ENCODE measurements at places on chromosomes 7 and 10.

DNA sequence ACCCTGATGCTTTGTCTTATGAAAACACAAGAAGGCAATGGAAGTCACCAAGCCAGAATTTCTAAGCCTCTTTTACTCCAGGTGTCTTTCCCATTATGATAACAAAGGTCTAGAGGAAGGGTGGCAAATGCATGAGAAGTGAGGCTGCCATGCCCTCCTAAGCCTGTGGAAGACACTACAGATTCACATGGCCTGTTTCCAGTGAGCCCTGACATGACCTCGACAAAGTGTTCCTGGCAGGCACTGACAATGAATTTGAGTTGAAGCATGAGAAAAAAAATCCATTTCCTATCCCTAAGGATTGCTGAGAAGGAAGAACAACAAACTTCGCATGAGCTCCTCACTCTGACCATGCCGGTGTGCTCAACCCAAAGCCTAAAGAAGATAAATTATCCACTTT, 268.0 kb downstream of the HTR7 start:
- no peak for DNase-seq

GRCh38 chr10:102067091-102067916, 2.2 kb downstream of the HPS6 start:
- no peak for DNase-seq

- peak; percentile 71 for DNase-seq
These were observed at the start of gene CDK6 for GRCh38 chr7:92836489-92836999. CDK6 (minus strand) TSS chr7:92836573; CDS start chr7:92833323, 3,250 bp downstream.

- DNase-seq: peak; percentile 34
These were observed 91.5 kb downstream of the GSDME start for GRCh38 chr7:24665564-24666294.

- DNase-seq: no peak
These were observed 75.0 kb upstream of the MAGI2 start for GRCh38 chr7:79528421-79528820.

- no peak for DNase-seq
These were observed 145.6 kb upstream of the SEMA3C start for GRCh38 chr7:81064426-81064825.

GRCh38 chr10:62159351-62159750, 109.3 kb downstream of the RTKN2 start:
- DNase-seq: no peak

- no peak for DNase-seq
These were observed 303.0 kb downstream of the MDFIC start for GRCh38 chr7:115224922-115225321.

DNA sequence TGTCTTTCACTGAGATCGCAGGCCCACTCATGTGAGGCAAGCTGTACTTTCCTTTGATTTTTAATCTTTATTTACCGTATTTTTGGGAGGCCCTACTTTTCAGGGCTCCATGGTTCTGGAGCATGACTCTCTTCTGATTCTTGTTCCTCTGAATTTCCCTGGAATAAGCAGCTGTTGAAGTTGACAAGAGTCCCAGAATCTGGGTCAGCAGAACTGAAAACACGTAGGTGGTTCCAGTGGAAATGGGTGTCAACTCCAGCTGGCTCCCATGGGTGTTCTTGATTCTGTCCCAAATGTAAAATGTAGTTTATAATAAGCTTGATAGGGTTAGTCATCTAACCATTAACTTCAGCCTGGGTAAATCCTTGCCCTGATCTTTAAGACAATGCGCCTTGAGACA, 409.4 kb downstream of the GATA3 start:
- DNase-seq: no peak

DNA sequence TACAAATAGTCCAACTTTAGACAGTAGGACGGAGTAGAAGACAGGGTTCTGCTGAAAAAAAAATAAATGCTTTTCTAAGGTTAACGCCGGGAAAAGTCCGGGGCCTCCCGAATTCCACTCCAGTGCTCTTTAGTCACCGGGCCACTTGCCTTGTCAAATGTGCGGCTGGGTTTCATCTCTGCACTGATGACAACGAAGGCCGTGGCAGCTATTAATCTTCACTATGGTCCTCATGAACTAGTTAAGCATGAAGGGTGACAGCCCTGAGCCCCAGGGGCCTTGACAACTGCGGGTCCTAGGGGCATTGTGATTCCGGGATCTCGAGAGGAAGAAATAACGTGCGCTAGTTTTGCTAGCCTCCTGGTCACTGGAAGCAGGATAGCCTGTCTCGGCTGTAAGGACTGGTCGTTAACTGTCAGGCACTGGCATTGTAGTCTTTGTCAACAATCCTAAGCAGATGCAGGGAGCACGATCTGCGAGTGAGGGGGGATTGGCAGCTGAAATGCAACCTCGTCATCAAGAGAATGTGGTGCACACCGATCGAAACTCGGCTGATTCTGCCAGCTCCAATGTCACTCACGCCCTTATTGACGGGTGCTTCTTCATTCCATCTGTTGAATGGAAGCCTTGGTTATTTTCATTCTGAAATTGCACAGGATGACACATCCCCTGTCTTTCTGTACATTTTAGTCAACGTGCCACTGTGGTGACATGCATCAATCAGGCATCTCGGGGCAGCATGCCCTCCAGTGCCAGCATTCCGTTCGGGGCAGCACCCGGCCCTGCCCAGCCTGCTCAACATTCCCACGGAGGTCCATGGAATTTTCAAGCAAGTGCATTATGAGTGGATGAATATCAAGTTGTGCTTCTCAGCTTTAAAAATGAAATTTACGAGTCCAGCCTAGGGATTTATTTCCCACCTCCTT, 51.6 kb upstream of the MGMT start:
- no peak for DNase-seq

DNA sequence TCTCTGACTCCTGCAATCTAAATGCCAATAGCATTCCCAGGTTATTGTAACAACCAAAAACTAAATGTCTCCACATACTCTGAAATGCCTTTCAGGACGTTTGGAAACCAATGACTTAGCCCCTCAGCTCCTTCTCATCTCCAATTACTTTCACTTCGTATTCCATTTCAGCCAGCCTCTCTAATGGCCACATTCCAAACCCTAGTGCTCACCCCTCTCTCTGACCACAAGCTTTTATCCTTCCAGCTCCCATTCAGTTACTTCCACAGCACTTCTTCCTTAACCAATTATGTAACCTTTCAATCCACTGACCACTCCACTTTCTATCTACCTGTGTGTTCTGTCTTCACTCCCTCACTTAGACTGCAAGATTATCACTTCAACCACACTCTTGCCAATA, 4.3 kb downstream of the NOC3L start:
- DNase-seq: no peak

DNA sequence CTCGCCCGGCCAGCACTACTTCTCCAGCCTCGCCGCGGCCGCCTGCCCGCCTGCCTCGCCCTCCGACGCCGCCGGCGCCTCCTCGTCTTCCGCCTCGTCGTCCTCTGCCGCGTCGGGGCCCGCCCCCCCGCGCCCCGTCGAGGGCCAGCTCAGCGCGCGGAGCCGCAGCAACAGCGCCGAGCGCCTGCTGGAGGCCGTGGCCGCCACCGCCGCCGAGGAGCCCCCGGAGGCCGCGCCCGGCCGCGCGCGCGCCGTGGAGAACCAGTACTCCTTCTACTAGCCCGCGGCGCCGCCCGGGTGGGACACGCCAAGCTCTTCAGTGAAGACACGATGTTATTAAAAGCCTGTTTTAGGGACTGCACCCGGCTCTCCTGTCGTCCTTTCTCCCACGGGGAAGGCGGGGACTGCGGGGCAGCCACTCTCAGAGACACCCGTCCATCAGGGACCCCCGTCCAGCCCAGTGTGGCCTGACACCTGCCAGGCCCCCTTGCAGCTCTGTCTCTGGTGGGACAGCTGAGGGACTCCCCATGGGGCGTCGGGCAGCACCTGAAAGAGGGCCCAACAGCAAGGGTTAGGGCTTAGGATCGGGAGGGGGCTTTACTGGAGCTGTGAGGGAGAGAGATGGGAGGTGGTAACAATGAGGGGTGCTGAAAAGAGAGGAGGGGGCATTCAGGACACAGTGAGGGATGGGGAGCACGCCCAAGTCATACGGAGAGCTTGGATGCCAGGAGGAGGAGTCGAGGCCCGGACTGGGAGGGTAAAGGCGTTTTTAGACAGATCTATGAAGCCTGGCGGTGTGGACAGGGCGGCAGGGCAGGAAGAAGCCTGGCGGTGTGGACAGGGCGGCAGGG, 34.7 kb downstream of the SPDYE6 start:
- DNase-seq: no peak

GRCh38 chr10:33483124-33483815, 148.8 kb upstream of the NRP1 start:
- DNase-seq: no peak

- DNase-seq: no peak
These were observed 175.1 kb downstream of the HGF start for GRCh38 chr7:81594767-81595166.

DNA sequence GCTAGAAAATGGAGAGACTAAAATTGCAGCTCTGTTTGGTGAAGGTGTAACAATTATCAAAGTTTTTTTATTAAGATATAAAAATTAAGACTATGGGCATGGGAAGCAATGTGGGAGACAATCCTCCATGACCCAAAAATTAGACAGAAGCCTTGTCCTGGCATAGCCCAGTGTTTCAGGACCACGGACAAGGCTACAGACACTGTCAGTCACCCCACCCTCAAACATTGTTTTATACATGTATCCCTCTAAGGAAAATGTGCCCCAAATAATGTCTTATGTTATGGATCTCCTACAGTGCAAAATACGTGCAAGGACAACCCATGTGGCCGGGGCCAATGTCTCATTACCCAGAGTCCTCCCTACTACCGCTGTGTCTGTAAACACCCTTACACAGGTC, 24.0 kb downstream of the HABP2 start:
- peak; percentile 9 for DNase-seq

DNA sequence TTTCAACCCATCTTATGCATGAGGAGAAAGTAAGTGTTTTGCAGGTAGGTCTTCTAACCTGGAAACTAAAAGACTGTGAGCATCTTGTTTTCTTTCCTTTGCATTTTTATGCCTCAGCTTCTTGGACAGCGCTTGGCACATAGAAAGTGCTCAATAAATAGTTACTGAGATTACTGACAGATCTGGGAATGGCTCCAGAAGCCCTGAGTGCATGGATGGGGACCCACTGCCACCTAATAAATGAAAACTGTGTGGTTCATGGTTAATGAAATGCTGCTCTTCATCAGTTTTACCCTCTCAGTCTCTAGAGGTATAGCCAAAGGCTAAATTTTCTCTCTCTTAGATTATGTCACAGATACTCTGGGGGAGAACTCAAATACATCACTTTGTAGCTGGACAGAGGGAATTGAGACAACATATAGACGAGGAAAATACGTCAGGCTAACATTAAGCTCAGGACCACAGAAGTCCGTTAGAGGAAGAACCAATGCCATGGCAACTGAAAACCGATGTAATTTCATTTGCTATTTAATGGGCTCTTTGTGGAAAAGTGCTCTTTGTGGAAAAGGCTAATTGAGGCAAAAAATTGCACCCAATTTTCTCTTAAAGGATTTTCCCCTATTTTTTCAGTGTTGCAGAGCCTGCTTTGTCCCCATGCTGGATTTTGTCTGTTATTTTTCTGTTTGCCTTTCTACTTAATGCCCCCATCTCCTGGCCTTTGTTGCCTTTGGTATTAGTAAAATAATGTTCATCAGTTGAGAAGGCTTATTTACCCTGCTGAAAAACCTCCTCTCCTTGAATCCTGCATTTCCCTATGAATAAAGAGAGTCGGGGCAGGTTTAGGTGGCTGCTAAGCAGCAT, 17.8 kb downstream of the ASB4 start:
- no peak for DNase-seq

DNA sequence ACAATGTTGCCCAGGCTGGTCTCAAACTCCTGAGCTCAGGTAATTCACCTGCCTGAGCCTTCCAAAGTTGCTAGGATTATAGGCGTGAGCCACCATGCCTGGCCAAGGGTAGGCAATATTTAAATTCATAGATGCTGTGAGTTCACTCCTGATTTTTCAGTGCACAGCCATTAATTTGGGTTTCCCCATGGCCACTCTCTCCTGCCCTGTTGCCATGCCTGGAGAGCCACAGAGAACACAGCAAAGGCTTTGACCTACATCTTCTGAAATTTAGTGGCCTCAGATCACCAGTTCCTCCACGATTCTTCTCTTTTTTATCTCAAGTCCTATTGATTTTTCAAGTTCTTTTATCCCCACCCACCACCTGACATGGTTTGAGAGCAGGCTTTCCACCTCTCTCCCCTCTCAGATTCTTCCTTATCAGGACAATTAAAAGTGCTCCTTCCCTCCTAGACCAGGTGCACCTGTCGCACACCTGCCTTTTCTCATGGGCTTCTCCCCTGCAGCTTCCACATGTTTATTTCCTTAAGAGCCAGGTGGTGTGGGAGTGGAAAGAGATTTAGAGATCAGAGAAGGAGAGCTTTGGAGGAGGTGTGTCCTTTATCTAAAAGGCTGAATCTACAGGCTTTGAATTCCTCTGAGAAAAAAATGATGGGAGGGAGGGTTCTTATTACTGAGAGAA, 123.8 kb downstream of the ADRA2A start:
- no peak for DNase-seq

DNA sequence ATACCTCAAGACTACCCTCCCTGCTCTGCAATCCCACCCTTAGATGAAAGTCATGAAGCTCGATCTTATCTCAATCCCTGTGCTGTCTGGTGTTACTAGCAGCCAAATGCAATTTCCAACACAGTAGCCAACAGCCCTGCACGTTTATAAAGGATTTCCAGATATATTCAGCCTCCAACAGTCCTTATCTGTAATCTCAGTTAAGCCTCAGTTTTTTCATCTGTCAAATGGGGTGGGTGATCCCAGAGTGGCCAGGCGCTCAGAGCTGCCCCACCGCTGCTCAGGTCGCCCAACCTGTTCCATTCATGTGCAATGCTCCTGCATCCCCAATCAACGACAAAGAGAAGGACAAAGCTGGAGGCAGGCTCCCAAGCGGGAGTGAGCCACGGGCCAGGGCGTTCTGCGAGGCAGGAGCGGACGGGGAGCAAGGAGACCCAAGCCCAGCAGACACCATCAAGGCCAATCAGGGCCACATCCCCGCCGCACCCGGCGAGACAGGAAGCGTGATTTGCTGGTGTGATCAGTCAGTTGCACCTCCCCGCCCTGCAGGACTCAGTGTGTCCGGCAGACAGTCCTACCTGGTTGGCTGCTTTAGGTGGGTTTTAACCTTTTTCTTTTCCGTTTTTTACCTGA, 19.7 kb downstream of the PDGFA start:
- no peak for DNase-seq

GRCh38 chr7:27575613-27576012, 87.1 kb downstream of the HIBADH start:
- DNase-seq: no peak

DNA sequence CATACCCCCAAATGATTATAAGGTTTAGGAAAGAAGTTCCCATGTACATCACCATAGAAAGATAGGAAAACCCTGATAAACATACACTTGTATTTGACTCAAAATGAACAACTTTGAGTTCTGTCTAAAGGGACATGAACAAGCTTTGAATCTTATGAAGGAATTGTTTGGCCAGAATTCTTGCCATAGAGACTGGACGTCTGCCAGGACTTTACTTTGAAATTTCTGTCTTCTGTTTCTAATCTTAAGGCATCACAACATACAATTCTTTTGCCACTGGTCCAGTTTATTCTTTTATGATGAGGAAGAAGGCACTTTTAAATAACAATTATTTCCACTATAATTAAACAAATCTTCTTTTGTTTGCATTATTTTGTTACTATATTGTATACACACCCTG, 26.2 kb upstream of the CYP26C1 start:
- DNase-seq: no peak

- DNase-seq: no peak
These were observed 19.8 kb upstream of the ST7 start for GRCh38 chr7:116933465-116933864.
